ENCODE measurements at places on chromosomes 4 and X.

GRCh38 chr4:177444911-177445736 is 2.9 kb upstream of the AGA start:
- no peak for DNase-seq

DNA sequence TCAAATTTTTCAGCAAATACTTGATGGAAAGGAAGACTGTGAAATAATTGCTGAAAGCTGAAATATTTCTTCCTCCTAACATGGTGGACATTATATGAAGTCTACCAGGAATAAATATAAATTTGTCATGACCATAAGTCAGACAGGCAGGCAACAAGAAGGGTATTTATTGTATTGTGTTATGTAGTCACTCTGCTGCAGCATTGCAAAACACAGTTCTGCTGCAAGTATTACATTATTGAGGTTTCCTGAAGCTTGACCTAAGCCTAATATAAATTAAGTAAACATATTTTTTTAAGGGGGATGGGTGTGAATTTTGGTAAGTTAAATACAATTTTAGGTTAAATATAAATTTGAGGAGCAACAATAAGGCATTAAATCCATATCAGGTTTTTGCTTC is 60.2 kb upstream of the MAOA start:
- DNase-seq, result no peak

- DNase-seq, result no peak
Measured at GRCh38 chr4:14583331-14583730, 418.9 kb upstream of the CPEB2 start.

DNA sequence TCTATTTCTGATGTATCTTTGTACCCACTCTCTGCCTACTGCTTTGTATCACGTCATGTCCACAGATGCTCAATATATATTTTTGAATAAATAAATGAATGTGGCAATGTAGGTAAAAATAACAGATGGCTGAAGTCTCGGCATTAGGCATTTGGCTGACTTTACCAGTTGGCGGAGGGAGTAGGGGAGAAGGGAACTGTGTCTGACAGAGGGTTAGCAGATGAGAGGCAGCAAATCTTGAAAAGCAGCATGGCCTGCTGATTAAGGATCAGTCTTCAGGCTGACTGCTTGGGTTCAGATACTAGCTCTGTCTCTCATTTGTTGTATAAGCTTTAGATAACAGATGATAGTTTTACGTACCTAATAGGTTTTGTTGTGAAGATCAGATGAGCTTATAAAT is 31.9 kb upstream of the RASGEF1B start:
- no peak for DNase-seq

DNA sequence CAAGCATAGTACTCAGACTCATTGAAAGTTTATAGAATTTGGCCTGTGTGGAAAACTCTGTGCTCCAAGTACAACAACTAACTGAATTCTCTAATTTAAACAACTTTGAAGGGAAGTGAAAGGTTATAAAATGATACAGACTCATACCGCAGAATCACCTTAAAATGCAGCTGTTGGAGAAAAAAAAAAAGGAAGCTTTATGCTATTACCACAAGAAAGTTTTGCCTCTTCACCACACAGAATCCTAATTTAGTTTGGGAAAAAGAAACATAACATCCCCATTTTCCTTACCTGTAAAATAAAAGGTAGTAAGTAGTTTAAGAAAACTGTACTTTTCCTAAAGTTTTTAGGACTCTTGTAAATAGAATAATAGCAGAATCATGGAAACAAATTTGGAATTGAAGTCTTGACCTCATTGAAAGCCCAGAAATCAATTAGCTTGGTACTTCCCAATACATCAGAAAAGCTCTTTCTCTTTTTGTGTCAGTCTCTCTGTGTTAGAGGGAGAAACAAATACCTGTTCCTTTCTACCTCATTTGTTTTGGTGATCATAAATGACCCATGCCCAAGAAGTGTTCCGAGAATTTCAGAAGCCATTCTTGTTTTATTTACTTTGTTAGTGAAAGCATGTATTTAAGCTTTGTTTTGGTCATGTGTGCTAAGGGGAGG is 78.8 kb downstream of the NFKB1 start:
- no peak for DNase-seq

GRCh38 chrX:18885328-18886004 is 98.4 kb downstream of the PHKA2 start:
- DNase-seq, result no peak

- no peak for DNase-seq
Measured at GRCh38 chr4:83221897-83222441, 62.6 kb downstream of the COQ2 start.

GRCh38 chr4:25406081-25406692 is 29.1 kb downstream of the ANAPC4 start:
- no peak for DNase-seq

Data from NCI-H187 (cell line).